Activated T-helper 9 cell treated with anti-CD3 and anti-CD28 coated beads, Interleukin-2, amount 50 U/mL, for 16 hours (primary cell): ENCODE measurements at places on chromosomes 1 and 21.

- no peak for DNase-seq
These were observed 66.7 kb downstream of the CCDC30 start for GRCh38 chr1:42529724-42530181.

- DNase-seq: no peak
These were observed 12.7 kb upstream of the ACADM start for GRCh38 chr1:75711846-75712245.

DNA sequence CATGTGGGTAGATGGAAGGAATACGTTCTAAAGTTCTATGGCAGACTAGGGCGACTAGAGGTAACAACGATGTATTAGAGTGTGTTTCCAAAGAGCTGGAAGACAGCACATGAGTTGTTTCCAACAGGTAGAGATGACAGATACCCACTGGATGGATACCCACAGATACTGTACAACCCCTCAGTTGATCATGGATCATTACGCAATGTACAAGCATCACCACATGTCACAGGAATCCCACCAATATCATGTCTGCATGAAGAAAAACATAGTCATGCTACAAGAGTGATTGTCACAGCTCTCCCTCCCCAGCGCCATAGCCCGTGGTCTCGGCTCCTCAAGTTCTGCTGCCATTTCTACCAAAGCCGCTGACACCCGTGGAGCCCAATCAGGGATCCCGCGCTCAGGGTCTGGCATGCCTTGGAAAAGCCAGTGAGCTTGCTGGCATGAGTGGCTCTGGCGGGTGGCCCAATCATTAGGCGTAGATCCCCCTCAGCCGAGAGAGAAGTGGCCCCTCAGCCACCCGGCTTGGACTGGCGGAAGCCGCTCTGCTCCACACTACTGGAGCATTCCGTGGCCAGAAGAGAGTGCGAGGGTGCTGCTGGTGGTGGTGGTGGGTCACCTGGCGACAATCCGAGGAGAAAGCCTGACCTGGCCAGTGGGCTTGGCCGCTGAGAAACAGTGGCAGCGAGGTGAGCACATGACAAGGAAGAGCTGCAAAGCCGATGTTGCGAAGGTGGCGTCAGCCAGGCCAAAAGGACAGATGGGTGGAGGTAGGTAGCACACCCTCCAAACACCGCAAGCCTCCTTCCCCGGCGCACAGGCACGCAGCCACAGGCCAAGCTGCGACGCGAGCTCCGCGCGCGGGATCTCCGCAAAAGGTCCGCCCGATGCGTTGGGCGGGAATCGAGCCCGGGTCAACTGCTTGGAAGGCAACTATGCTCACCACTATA is 65.7 kb upstream of the FCGR2A start:
- DNase-seq: no peak

DNA sequence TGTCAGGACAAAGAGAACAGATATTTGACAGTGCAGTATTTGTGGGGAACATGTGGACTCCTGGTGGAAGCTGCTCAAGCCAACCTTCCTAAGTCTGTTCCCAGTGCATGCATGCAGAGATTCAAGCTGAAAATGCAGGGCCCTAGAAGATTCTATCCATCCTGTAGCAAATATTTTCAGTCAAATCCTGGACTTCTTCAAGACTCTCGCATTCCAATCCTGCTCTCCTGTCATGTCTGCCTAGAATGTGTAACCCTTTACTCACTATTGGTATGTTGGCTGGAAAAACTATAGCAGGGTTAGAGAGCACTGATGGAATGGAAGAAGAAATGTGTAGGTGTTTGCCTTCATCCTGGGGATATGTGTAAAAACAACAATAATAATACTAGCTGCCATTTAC is 385.6 kb upstream of the PKN2 start:
- DNase-seq: no peak

- no peak for DNase-seq
These were observed 5.1 kb upstream of the GJA4 start for GRCh38 chr1:34787461-34788420.

GRCh38 chr1:198462365-198463019 is 78.0 kb downstream of the ATP6V1G3 start:
- DNase-seq: no peak

- DNase-seq: no peak
These were observed 24.7 kb downstream of the MEF2D start for GRCh38 chr1:156475568-156476500.

GRCh38 chr1:105678334-105678733 is 1378.1 kb upstream of the PRMT6 start:
- no peak for DNase-seq

GRCh38 chr1:67759692-67760029 is 73.6 kb downstream of the GNG12 start:
- DNase-seq: no peak

- no peak for DNase-seq
These were observed 410.3 kb downstream of the SRGAP2C start for GRCh38 chr1:121595089-121595488.

DNA sequence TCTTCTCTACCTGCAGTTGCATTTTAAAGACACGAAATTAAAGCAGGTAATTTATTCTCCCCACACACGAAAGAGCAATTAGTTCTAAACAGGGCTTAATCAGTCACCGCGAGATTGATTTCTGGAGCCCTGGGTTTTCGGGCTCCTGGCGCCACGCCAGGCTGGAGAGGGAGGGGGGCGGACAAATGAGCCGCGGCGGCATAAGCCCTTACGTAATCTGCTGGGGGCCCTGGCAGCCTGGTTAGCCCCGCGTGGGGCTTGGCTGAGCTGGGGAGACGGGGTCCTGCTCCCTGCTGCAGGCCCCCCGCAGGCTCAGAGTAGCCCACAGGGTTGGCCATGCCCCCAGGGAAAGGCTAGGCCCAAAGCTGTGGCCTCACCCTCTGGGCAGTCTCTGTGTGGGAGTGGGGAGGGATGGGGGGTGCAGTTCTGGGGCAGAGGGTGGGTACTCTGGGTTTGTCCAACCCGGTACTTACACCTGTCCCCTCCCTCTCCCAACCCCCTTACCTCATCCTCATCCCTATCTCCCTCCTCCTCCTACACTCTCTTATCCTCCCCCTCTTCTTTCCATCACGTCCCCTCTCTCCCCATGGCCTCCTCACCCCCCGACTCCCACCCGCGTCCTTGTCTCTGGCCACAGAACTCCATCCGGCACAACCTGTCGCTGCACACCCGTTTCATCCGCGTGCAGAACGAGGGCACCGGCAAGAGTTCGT is 19.9 kb downstream of the FOXO6 start:
- DNase-seq: no peak

- DNase-seq: no peak
These were observed 99.7 kb upstream of the IRF2BP2 start for GRCh38 chr1:234709473-234710228.

GRCh38 chr1:186994897-186995296 is 166.1 kb downstream of the PLA2G4A start:
- DNase-seq: no peak

DNA sequence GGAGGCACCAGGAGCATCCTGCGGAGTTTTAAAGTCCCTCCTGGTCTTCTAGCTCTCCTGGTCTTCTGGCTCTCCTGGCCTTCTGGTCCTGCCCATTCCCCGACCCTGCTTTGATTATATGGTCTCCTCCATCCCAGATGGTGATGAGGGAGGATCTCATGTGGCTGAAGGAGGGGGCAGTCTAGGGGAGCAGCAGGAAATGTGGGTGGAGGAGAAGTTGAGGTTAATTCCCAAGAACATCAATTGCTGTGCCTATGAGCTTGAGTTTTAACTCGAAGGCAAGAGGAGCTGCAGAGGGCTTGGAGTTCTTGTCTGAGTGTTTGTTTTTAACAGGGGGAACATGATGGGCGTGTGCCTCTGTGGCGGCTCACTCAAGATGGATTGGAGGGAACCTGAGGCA is 408.8 kb downstream of the MATN1 start:
- no peak for DNase-seq

DNA sequence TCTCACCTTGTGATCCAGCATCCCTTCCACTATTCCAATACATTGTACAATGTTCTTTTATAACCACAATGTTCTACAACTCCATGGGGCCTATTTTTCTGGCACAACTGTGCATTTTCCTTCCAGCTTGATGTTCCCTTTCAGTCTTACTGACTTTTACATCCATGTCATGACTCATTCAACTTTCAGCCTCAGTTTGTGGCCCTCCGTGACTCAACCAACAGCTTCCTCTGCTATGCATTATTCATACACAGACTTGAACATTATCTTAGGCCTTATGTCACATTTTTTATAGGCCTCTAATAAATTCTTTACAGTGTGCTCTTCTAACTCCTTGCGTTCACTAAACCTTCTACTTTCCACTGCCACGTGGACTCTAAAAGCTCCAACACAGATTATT is 119.4 kb upstream of the PRMT6 start:
- DNase-seq: no peak

DNA sequence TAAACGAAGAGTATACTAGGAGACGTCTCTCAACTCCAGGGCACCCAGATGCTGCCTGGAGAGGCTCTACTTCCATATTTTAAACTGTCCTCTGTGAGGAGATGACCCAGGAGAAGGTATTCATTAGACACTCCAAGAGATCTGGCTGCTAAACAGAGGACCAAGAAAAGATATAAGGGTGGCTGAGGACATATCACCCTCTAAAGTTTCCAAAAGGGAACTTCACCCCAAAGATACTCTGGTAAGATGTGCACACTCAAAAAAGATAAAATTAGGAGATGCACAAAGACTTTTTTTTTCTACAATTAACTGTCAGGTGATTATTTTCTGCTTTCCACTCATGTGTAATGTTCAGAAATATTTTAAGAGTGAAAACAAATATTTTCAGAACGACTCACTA is 1.4 kb downstream of the ZNF670 start:
- no peak for DNase-seq

DNA sequence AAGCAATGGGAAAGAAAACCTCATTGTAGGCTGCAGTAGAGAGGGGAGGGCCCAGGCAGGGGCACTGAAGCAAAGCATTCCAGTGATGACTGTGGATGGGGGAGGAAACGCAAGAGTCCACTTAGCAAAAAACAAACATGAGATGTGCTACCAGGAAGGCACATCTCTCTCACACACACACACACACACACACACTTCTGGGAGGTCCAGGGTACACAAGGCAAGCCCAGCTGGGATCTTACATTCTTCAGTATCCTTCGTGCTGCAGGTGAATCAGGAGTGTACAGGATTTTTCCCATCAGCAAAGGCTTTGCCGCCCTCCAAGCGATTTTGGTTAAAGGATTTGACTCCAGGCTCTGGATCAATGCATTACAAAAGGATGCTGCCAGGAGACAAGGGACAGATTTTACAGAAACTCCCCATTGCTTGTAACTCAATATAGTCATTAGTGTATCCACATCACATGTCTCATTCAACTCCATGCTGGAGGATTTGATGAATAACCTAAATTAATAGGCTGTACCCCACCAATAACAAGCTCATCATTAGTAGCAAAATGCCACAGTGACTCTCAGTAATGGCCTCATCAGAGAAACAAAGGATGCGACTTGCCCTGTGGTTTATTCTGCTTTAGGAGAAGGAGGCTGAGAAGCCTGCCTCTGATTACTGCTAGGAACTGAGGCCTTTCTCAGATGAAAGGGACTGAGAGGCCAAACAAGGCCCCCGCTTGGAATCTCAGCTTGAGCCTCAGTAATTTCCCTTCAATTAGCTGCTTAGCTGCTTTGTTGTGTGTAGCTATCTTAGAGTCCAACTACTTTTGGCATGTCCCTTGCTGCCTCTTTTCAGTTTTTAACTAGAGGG is 41.6 kb downstream of the ABCA4 start:
- no peak for DNase-seq

DNA sequence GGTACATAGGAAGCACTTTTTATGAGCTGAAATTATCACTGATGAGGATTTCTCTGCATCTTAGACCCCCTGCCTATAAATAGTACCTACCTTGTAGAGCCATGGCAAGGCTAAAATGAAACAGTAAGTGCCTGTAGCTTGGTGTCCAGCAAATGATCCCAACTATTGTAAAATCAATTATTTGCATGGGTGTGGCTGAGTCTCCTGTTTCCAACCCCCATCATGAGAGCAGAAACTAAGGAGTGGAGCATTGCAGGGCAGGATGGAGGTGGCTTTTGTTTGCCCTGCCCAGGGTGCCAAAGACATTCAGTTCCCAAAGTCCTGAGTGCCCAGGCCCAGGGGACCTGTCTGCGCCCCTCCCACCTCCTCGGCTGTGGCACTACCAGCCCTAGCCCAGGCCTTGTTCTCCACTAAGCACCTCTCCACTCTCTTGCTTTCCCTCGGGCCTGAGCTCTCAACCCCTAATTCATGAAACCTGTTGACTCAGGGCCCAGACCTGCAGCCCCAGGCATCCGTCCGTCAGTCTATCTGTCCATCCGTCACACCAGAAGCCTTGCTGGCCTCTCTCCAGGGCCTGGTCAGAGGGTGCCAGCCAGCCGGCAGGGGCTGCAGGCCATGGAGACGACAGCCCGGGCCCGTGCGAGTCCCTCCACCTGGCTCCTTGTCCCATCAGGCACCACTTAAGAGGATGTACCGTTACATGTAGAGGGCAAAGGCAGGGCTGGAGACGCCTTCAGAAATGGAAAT is 39.6 kb downstream of the PAX7 start:
- DNase-seq: no peak
